Inflammatory macrophage treated with lipopolysaccharide for 1 hour (primary cell): ENCODE measurements at places on chromosomes 11 and 22.

DNA sequence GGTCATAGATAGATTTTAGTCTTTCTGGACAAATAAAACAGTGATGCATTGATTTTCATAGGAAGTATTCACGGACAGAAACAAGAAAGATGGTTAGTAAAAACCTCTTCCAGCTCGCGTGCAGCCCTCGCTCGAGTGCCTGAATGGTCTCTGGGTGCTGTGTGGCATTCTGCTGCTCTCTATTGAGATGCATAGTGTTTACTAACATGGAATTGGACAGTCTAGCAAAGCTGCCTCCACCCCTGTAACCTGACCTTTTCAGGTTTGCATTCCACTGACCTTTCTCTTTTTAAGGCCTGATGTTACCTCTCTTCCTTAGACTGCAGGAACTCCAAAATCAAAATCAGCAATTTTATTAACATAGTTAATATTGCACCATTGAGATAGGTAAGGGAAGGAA, 643.4 kb downstream of the JRKL start:
- DNase-seq = no peak

DNA sequence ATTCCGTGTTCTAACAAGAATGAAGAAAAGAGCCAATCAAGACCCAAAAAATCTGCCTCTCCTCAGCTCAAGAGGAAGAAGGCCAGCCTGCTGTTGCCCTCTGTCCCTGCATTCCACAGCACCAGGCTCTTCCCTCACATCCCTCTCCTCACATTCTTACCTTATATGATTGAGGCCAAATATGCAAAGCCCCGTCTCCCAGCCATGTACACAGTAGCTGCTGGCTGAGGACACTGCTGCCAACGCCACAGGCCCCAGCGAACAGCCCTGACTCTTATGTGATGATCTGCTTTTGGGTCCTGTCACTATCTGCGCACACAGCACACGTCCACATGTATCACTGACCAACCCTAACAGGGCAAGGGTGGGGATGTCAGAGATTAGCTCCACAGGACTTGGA, 60.2 kb downstream of the MICAL3 start:
- no peak for DNase-seq

DNA sequence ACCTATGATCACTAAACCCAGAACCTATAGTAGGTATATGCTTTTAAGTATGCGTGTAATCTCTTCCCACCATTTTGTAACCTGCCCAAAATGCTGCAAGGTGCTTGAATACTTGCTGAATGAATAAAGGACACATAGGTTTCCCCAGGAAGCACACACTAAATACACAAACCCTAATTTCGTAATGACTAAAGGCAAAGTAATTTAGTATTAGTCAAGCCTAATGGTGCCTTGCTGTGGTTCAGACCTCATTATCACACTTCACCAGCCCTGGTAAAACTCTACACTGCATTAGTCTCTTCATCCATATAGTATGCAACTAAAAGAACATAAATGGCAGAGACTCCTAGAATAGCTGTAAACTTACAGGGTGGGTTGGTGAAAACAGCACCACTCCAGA, 289.0 kb upstream of the PITPNB start:
- DNase-seq = no peak

GRCh38 chr11:13826505-13827278, 135.8 kb upstream of the SPON1 start:
- peak; percentile 21 for DNase-seq

- no peak for DNase-seq
Measured at GRCh38 chr11:11865449-11865848, 23.7 kb downstream of the USP47 start.

DNA sequence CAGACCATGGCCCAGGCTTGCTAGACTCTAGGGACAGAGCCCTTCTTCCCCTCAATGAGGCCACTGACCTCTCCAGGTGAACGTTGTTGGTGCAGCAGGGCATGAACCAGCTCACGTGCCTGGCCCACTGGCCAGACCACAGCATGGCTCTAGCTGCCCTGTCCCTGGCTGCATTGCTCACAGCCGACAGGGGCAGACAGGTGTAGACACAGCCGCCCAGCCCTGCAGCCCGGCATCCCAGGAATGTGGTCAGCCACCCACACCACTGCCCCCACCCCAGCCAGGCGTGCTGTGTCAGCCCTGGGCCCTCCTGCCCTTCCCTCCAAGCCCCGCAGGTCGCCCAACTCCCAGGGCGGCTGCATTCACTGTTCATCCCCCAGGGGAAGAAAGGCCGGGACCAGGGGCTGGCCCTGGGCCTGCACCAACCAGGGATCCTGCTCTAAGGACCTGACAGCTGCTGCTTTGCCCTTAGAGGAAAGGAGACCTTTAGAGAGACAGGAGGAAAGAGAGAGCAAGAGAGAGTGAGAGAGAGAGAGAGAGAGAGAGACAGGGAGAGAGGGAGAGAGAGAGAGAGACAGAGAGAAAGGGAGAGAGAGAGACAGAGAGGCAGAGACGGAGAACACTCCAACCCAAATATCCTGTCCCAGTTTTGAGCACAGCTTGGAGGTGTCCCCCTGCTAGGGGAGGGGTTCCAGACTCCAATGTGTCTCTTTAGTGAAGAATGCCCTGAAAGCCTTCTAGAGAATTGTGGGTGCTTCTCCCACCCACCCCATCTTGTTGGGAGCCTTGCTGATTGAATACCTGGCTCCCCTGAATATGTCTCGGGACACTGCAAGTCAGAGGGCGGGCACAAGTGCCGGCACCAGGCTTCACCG, 44.2 kb upstream of the LINC01488 start:
- no peak for DNase-seq
